ENCODE measurements at places on chromosomes 1 and 21. TPM values are rescaled to one million over a fixed set of nuclear protein-coding genes. Genes with fewer than 3 reads are reported as not detected.

Gene TDRD5
- not detected for total RNA-seq

Gene NBPF26
- total RNA-seq: 15.9 TPM

Gene DISP3
- 0.20 TPM for total RNA-seq

Gene TGFB2
- total RNA-seq: not detected

Gene LCE1C
- total RNA-seq: not detected

Gene MYBPH
- total RNA-seq: not detected

Gene OPTC
- total RNA-seq: not detected

Gene SLC5A9
- total RNA-seq: not detected

Gene CFAP74
- 0.31 TPM for total RNA-seq

Gene ACKR1
- not detected for total RNA-seq

Gene TCEA3
- total RNA-seq: 7.4 TPM

Gene LCE2B
- not detected for total RNA-seq

Gene OTUD3
- total RNA-seq: 6.2 TPM

Gene EFCAB7
- total RNA-seq: 6.9 TPM

Gene DIRAS3
- 0.47 TPM for total RNA-seq

Gene FMO2
- not detected for total RNA-seq

Gene C1orf87
- total RNA-seq: not detected

Gene AIRE
- not detected for total RNA-seq

Gene NBPF20
- 0.48 TPM for total RNA-seq

Gene CLDN14
- total RNA-seq: not detected

Gene DENND2D
- total RNA-seq: 201 TPM

Gene IL12RB2
- total RNA-seq: 39.8 TPM

Gene PLA2G2D
- total RNA-seq: not detected

Gene DNASE2B
- total RNA-seq: not detected

Gene PPIH
- total RNA-seq: 133 TPM

Gene ADAMTS5
- total RNA-seq: not detected

Gene ST6GALNAC5
- total RNA-seq: not detected

Gene OR10Z1
- not detected for total RNA-seq

Gene SLC35F3
- total RNA-seq: 7.5 TPM

Gene TNFSF4
- total RNA-seq: 5.2 TPM

Gene CDK11A
- 64.2 TPM for total RNA-seq

Gene FBXO2
- 1.5 TPM for total RNA-seq

Gene DPT
- total RNA-seq: not detected

Gene CTH
- 13.9 TPM for total RNA-seq

Gene NBPF11
- 5.5 TPM for total RNA-seq

Gene FMN2
- total RNA-seq: not detected

Gene FNDC5
- not detected for total RNA-seq

Gene AMPD1
- total RNA-seq: not detected
